ENCODE measurements at places on chromosomes 11 and 22. TPM values are rescaled to one million over a fixed set of nuclear protein-coding genes. Genes with fewer than 3 reads are reported as not detected.

The GDPD4 gene
- total RNA-seq: not detected

The SLC15A3 gene
- total RNA-seq: 8.6 TPM

The TRPM5 gene
- total RNA-seq: not detected

The GPHA2 gene
- total RNA-seq: not detected

Data from LHCN-M2 (cell line).